Activated CD8-positive, alpha-beta memory T cell treated with anti-CD3 and anti-CD28 coated beads for 1 hour (primary cell): ENCODE measurements at places on chromosomes 4 and X.

- DNase-seq, result no peak
These were observed 31.5 kb upstream of the GLRA3 start for GRCh38 chr4:174860588-174860987.

DNA sequence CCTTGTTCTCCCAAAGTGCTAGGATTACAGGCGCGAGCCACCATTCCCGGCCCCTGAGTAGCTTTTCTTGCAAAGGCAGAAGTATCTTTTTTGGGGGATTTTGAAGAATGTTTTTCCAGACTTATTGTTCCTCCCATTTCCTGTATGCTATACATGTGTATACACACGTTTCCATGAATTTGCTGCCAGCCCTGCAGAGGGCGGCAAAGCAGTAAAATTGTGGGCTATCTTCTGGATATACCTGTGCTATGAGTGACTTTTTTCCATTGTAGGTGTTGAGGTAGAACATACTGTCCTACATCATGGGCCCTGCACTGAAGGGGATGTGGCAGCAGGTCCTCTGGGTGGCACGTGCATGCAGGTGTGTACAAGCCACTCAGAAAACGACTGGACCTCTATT, 16.9 kb upstream of the MED28 start:
- no peak for DNase-seq

GRCh38 chr4:33485111-33485510, 2759.2 kb downstream of the ARAP2 start:
- DNase-seq, result no peak

GRCh38 chr4:26135331-26135730, 185.5 kb upstream of the RBPJ start:
- no peak for DNase-seq

DNA sequence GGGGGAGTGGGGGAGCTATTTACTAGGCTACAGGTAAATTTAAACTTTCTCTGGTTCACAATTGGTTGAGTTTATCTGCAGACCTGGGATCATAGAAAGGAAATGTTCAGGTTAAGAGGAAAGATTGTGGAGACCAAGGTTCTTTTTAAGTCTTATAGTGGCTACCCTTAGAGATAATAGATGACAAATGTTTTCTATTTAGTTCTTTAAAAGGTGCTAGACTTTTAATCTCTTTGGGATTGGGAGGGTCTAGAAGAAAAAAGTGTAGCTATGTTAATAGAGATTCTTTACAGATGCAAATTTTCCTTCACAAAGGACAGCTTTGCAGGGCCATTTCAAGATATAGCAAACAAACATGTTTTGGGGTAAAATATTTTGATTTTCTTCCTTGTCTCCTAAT, 76.0 kb downstream of the TEX13C start:
- DNase-seq, result no peak

DNA sequence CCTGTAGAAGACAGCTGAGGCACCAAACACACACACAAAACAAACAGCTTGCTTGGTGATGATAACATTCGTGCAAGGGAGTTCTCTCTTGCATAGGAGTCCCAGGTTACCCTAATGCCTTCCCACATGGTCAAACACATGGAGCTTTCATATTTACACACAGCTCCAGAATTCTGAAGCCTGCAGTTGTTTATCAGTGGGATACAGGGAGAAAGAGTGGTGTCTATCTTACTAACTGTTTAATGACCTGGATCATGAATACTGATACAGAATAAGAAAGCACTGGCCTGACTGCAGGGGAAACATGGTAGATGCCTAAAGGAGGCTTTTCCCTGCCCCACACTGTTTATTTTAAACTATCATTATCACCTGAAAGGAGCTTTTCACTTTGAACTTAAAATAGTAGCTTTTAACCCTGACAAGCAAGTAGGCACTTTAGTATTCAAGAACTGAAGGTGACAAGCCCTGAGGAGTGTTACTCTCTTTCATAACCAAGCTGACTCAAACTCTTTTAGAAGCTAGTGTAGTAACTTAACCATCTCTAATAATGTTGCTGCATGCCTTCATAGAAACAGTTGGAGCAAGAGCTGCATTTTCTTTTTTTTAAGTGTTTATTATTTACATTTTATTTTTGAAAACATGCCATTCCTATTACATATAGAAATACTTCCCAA, 15.6 kb downstream of the TET2 start:
- DNase-seq, result no peak

DNA sequence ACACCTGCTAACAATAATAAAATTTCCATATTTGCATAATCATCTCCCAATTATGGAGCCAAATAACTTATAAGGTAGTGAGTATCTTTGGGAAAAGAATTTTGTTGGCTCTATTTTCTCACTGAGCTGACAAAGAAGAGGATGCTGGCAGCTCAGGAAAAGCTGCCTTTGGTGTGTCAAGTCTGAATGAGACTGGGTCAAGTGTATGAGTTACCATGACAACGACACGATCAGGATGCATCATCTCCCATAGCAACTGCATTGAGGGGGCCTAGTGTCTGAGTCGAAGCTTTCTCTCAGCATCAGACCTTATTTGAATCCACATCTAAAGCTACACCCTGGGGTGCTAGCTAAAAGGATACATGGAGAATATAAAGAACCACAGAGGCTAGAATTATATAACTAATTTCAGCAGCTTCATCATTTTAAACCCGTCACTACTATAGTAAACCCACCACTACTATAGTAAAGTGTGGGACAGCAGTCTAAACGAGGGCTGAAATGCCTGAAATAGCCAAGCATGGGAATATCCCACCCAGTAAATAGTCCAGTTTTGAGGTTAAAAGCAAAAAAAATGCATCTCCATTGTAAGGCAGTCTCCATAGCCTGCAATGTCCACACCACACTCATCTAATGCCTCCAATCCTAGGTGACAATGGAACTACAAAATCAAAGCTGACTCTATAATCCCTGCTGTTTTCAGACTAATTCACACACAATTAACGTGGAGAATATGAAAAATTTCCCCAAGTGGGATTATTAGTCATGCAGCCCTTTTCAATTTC, 16.0 kb downstream of the GSPT2 start:
- DNase-seq, result no peak

DNA sequence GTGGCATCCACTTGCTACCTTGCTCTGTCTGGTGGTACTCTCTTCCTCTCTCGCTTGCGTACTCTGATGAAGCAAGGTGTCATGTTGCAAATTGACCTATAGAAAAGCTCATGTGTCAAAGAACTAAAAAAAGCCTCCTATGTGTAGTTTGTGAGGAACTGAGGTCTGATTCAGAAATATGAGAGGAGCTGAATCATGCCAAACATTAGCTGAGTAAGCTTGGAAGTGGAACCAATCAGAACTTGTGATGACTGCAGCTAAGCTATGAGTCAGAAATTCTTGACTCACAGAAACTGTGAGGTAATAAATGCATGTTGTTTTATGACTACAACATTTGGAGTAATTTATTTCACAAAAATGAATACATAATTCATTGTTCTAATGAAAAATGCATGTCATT, 2138.8 kb downstream of the PCDH7 start:
- DNase-seq, result no peak

DNA sequence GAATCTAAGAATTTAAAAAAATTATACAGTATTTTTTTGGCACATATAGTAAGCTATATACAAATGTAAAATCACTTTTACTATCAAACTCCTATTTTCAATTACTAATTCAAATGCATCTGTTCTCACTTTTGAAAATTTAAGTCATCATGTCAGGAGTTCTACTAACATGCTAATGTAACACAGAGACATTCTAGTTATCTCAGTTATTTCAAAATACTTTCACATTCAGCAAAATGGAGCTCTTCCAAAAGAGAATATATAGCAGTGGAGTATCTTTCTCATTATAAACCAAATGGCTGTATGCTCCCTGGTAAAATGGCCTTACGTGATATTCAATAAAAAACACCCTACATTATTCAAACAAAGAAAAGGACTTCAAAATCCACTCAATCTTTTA, 42.3 kb downstream of the RFC1 start:
- DNase-seq, result no peak

DNA sequence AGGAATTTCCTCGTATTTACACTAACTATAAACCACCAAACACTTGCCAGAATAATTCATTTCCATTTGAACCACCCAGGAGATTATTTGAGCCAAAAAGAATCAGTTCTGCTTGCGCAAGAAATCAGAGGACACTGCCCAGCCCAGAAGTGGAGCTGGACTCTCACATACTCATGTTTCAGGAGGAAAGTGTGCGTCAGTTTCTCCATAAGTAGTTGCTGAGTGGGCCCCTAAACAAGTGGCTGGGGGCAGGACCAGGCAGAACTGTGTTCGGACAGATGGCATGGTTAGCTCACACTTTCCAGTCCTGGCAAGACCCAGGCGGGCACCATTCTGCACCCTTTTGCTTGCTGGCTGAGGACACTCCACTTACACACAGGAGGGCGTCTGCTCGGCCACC, 38.8 kb downstream of the BTC start:
- DNase-seq, result no peak

DNA sequence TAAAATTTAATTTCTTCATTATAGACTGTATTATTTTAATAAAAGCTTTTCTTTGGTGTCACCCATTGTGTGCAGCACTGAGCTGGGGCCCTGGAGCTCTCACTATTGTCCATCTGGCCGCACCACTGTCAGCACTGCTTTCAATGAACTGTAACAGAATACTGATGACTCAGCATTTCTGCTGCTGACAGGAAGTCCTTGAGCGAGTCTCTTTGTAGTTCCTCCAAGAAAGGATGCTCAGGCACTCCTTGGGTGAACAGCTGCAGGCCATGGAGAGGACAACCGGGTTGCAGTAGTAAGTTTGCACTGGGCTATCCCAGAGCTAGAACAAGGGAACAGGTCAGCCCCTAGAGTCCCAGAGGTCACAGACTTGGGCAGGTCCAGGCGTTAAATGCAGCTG, 81.6 kb downstream of the SORBS2 start:
- DNase-seq, result no peak

- DNase-seq, result no peak
These were observed 197.2 kb upstream of the ZFP42 start for GRCh38 chr4:187798385-187798784.

GRCh38 chr4:7792616-7793015, 147.0 kb downstream of the AFAP1 start:
- no peak for DNase-seq

DNA sequence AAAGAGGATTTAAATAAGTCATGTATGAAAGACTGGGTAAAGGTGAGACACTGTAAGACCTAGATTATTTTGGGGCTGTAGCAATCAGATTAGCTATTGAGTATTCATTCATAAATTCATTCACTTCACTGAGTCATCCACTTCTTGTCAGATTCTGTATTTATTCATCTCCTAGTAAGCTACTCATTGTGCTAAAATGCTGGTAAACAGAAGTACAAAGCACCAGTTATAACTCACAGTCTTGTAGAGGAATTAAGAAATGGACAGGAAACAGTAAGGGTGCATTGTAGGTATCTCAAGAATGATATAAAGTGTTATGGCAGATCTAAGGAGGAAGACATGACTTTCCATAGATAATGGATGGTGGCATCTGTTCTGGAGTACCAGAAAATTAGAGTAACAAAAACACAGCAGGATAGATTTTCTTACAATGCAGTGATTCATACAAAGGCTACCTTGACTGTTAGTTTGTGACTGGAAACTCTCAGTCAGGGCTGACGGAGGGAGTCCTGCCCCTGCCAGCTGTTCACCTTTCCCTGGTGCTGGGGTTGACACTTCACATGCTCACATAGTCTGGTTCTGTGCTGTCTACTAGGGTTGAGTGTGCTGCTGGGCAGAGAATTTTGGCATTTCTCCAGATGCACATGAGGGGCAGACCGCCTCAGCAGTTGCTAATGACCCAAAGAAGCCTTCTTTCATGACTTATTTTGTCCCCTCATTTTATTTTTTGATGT, 26.5 kb upstream of the HAND2 start:
- DNase-seq, result no peak

DNA sequence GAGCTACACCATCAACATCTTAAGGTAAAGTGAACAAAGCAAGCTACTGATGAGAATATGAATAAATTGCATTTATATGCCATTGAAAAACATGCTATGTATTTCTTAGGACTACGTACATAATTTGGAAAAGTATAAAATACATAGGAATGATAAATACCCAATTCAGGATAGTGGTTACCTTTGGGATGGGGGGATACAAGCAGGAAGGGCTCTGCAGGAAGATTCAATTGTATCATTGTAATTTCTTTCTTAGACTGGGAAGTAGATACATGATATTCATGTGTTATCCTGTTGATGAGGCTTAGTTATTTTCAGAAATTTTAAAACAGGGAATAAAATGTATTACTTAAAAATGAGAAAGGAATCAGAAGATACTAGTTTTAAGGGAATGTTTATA, 43.4 kb downstream of the TRAPPC11 start:
- DNase-seq, result no peak
